CD4-positive, alpha-beta T cell treated with Interleukin-6 for 4 hours (primary cell): ENCODE measurements at places on chromosomes 7 and 10.

GRCh38 chr10:71381611-71382010 is 15.1 kb upstream of the CDH23 start:
- DNase-seq, result no peak

- DNase-seq, result no peak
Measured at GRCh38 chr7:35761871-35762677, 38.8 kb upstream of the SEPTIN7 start.

DNA sequence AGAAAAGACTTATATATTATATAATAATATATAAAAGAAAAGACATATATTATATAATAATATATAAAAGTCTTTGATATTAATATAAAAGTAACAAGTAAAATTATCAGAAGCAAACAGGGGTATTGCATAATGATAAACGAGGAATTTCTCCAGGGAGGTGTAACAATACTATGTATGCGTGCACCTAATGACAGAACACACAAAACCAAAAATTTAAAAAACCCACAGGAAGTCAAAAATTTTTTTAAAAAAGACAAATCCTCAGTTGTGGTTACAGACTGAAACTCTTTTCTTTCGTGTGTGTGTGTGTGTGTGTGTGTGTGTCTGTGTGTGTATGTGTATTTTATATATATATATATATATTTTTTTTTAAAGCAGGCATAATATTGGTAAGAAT is 279.2 kb upstream of the DPP6 start:
- DNase-seq, result no peak

DNA sequence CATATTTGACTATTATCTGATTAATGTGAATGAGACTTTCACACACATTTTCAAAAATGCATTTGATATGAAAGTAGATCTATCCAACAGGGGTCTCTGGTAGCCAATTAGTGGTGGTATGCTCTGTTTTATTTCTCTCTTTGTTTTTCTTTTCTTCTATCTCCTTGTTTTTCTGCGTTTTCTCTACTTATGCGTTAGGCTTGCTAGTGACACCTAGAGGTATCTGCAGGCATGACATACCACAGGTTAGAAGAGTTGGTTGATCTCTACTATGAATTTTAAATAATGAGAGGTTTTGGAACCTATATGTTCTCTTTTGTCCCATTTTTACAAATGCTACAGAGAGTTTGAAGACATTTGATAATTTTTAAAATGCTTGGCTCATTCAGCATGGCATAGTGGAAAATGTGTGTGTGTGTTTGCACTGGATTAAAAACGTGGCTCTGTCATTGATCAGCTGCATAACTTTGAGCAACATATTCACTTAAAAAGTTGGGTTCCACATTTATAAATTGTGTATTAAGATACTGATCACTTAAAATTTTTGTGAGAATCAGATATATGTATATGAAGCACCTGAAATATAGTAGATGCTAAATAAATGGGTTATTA is 28.1 kb upstream of the PLXDC2 start:
- no peak for DNase-seq

GRCh38 chr7:135911099-135911498 is 66.1 kb downstream of the MTPN start:
- DNase-seq, result no peak

DNA sequence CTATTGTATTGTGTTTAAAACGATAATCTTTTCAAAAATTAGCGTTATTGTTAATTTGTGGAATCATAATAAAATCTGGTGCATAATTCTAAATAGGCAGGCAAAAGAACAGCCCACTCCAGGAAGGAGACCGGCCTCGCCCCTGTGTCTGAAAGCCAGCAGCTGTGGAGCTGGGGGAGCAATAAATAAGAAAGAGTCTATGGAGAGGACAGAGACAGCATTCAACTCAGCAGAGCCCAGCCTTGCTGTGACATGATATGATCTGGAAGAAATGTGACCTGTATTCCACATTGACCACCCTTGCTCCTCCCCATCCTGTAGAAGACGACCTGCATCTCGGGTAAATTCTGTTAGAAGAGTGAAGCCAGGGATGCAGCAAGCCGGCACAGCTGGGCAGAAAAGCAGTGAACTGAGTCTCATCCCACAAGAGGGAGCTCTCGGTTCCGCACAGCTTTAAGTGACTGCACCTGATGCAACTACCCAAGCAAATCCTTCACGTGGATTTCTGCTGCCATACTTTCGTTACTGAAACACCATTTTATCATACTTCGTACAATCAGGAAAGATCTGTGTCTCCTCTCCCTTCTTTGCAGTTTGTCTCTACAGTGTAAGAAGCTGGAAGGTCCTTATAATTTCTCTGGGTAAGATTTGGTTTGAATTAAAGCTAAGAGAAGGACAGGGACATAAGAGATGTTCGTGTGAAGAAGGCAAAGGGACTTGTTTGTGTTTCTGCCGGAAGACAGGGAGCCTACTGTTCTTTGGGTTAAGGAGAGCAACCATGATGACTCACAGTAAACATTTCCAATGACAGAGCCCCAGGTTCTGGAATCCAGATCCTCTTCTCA is 427.1 kb downstream of the GPAM start:
- no peak for DNase-seq

GRCh38 chr7:108020585-108020984 is 17.6 kb upstream of the LAMB1 start:
- DNase-seq, result no peak

DNA sequence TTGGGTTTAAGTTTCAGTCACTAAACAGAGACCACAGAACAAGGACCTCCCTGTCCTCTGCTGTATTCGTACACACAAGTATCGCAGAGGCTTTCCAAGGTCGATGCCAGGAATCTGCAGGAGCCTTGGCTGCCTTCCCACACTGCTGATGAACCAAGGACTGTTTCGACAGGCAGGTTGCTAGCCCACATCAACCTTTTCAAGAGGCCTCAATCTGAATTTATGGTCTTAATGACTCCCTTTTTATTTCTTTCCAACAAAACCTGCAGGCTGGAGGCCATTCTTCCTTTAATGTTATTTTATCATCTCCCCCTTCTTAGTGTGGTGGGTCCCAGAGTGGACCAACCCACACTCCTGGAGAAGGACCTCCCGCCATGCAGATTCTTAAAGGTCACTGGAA is 45.6 kb downstream of the JCAD start:
- no peak for DNase-seq

GRCh38 chr7:2272031-2272430 is 30.0 kb downstream of the NUDT1 start:
- no peak for DNase-seq
